Activated T-cell treated with anti-CD3 and anti-CD28 coated beads for 1 hour (primary cell): ENCODE measurements at places on chromosomes 13 and 19.

DNA sequence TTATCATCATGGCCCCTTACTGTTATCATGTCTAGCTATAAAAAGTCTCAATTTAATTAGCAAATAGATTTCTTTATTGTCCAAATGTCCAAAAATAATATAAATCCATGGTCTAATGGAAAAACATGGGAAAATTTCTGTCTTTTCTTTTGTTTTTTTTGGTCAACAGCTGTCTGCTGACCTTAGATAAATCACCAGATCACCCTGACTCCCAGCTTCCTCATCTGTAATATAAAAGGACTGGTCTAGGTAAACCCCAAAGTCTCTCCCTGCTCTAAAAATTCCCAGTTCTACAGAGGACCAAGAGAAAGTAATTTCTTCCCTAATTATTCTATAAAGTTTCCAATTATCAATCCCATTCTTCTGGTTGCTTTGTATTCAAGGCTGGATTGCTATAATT is 30.7 kb upstream of the RCBTB2 start:
- no peak for DNase-seq

DNA sequence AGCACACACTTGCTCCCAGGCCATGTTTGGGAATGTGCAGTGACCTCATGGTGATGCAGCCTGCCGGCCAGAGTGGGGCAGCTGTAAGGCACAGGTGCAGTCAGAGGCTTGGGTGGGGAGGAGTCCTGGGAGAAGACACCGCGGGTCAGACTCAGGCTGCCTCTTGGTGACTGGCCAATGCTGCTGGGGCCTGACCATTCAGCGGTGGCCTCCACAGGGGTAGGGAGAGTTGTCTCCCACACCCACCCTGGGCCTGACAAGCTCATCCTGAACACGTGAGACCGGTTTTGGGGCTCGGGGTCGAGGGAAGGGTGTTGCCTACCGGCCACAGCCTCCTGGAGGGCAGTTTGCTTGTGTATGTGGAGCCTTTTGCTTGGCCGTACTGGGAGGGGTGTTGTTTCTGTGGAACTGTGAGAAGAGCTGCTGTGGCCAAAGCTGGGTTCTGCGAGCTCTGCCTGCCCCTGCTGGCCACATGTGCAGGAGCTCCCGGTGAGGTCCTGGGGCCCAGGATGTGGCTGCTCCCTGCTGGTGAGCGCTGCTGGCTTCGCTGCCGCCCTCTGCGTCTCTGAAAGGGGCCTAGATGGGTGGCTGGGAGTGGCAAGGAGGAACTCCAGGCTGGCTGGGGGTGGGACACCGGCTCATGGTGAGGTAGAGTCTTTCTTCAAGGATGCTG is 22.1 kb downstream of the UPF1 start:
- DNase-seq, result no peak

DNA sequence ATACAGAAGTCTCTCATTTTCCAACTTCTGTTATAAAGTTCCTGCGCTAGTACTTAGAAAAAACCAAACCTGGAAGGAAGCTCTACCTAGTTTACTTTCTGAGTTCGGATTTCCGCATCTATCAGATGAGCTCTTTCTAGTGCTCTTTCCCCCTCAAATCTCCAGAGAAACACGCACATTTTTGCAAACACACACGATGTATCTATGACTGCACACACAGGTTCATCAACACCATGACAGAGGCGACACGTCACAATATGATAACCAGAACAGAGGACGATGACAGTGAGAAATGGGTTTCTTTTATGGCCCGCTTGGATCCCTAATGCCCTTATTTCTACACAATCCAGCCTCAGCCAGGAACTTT is 629 bp upstream of the LRRC63 start:
- DNase-seq, result no peak

DNA sequence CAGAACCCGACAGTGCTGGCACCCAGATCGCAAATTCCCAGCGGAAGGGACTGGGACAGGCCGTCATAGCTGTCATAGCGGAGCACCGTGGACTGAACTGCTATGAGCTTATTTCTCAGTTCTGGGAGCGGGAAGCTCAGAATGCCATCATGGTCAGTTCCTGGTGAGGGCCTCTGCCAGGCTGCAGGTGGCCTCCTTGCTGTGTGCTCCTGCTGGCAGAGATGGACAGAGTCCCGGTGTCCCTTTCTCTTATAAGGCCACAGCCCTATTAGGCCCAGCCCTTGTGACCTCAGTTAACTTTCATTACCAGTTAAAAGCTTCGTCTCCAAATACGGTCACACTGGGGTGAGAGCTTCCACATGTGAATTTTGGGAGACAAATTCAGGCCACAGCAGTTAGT is 4.6 kb downstream of the ZNF444 start:
- DNase-seq, result no peak

- DNase-seq, result peak; percentile 27
These were observed 926 bp downstream of the PRR12 start for GRCh38 chr19:49591731-49592485.
